Nucleus accumbens (tissue), 56 donors: ENCODE measurements at places on chromosomes 1 and 21.

- DNase-seq: no peak
Measured at GRCh38 chr1:203031467-203031866, 5.2 kb downstream of the PPFIA4 start.

DNA sequence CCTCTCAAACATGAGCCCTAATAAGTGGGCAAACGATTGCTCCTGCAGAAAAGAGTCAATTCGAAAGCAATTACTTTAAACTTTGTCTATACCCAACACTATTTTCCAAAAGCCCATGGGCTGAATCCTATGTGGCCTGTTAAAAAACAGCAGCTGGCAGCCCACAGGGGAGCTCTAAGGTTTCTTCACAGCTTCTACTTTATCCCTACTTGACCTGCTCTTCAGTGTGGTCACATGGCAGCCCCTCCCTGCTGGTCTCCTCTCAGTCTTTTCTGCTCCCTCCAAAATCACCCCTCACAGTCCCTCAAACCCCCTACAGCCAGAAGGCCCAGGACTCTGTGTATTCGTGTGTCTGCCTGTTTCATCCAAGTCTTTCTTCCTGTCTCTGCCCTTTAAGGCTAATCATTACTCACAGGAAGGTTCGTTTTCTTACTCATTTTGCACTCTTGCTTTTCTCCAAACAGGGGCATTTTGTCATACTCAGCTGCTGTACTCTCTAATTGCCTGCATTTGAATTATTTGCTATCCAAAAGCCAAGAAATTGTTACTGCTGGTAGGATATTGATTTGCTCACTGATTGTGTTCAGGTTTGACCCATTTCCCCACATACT is 62.4 kb upstream of the FAM3B start:
- no peak for DNase-seq

DNA sequence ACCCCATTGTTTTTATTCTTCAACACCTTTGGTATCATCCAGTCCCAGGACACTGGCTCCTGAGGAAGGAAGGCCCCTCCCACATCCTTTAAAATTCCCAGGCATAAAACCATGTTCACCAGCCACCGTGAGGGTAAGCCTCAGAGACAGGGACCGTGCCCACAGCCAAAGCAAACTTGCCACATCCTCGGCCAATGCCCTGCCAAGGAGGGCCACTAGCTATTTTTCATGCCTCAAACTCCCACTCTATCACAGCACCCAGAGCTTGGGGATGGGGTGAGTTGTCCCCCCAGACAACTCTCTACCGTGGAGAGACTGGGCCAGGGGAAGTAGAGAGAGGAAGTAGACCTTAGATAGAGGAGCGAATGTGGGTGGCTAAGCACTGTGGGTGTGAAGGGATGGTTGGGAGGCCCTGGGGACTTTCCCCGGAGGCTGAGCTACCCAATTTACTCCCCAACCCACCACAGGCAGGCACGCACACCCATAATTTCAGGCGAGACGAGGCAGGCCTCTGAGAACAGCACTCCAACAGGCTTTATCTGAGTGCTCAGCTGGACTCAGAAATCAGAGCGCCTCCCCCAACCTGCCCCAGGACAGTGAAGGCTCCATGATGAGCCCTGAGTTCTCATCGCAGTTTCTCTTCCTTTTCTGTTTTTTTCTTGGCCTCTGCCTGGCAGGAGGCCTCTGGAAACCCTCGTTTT is 15.9 kb upstream of the BTG2 start:
- DNase-seq: no peak

DNA sequence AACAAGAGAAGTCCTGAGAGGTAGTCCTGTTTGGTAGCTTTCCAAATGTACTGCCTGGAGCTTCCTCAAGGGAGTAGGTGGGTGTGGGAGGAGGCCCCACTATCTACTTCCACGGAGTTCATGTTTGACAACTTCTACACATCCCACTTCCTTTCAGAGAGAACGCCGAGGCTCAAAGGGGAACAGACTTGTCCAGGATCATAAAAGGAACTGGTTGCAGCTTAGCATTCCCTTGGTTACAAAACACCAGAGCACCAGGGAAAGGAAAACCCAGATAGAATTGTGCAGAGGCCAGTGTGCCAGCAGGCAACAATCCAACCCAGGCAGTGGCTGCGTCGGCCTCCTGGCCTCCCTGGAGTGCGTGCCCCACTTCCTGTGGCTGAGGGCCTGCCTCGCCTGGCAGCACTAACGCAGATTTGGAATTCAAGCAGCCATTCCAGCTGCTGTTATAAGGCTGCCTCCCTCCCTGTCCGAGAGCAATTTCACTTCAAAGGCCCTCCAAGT is 4.2 kb upstream of the RAP1GAP start:
- DNase-seq: peak; percentile 34

DNA sequence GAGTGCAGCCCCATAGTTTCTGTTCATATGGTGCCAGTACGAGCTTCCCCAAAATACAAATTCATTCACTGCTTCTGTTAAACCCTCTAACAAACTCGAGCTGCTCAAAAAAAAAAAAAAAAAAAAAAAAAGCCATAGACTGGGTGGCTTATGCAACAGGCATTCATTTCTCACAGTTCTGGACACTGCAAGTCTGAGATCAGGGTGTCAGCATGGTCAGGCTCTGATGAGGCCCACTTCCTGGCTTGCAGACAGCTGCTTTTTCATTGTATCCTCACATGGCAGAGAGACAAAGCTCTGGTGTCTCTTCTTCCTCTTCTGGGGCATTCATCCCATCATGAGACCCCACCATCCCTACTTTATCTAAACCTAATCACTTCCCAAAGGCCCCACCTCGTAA is 121.6 kb downstream of the PTBP2 start:
- no peak for DNase-seq

GRCh38 chr1:56917356-56917755 is 48.5 kb downstream of the C8B start:
- DNase-seq: no peak

DNA sequence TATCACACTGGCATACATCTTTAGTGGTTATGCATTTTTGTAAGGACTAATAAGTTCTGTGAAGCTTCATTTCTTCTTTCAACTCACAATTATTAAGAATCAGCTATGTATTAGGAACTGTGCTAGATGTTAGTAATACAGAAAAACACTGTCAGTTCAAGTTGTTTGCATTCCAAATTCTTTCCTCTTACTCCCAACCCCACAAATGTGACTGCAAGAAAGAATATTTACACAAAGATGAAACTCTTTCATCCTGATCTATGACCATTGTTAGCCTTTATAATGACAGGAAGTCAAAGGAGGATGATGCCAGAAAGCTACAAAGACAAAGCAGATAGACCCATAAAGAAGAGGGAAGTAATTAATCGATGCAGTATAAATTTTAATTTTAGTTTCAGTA is 21.0 kb upstream of the GADD45A start:
- no peak for DNase-seq

- no peak for DNase-seq
Measured at GRCh38 chr1:186671136-186671825, 8.9 kb downstream of the PTGS2 start.

DNA sequence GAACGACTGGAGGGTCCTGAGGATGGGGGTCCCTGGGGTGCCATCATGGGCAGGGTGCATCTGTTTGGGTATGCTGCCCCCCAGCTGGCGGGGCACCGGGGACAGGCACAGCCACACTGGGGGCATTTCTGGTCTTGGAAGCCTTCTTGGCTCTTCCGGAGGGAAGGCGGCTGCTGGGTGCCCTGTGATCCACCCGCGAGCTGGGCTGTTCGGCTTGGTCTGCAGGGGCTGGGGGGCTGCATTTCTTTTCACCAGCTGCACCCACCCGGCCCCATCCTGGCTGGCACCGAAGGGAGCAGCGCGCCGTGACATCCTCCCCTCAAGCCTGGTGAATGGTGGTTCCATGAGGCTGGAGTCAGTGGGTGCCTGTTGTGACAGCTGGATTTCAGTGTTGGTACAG is 12.2 kb downstream of the FAAP20 start:
- DNase-seq: no peak

DNA sequence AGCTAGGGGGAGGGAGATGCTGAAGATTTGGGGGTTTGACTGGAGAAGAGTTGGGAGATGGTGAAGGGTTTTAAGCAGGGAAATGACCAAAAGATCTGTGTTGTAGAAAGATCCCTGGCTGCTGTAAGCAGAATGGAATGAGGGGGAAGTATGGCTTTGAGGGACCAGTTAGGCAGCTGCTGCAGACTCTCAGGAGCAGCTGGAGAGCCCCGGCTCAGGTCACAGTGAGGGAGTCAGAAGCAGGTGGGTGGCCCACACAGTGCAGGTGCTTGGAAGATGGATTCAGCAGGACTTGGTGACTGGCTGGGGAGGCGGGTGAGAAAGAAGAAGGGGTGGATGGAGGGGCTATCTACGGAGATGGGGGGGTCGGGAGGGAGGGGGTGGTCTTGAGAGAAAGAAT is 35.7 kb downstream of the EDN2 start:
- DNase-seq: no peak

GRCh38 chr1:162117039-162117774 is 47.7 kb downstream of the NOS1AP start:
- no peak for DNase-seq

GRCh38 chr1:246291127-246291526 is 216.0 kb downstream of the SMYD3 start:
- no peak for DNase-seq

DNA sequence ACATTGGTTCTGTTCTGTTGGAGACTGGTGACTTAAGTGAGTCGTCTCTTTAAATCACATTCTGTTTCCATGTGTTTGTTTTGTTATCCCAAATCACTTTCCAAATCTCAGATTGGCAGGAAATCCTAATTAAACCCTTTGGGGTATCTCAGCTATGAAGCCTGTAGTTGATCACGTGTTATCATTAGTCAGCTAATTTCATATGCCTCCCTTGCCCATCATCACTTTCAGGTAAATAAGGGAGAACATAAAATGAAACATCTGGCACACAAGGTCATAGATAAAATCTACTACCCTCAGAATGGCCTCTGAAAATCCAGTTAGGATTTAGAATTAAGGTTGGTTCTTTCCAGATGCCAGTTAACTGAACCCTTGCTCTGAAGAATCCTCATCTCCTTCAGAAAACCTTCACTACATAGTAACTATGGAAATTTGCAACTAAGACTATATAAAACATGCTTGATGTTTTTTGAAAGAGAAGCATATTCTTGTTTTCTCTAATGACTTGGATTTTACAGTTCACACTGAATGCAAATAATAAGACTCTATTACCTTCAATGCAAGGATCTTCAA is 401.5 kb downstream of the DSCAM start:
- no peak for DNase-seq

DNA sequence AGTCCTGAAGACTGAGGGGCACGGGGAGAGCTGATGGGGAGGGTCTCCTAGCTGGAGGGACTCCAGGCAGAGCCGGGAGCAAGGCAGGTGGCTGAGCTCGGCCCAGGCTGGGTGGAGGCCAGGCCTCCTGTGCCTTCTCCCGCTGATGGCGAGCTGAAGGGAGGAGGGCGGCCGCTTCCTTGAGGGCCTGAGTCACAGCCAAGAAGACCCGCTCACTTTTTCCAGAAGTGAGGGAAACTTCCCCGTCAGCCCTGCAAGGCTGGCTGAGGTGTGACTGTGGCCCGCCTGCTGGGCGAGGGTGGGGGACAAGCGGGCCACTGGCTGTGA is 1.7 kb upstream of the VWA1 start:
- no peak for DNase-seq

DNA sequence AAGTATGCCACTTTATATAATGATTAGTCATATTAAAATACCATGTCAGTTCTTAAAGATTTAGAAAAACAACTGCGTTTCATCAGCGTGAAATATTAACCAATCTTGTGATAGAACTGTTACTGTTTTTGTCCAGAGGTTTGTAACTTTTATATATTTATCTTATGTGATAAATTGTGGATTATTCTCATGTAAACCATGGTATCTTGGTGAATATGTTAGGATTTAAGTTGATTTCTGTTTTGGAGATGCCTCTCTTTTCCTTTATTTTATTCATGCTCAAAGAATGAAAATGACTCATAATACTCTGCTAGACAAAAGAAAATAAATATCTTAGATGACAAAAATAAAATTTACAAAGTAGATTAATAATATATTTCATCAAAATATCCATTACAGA is 88.4 kb downstream of the ADGRL4 start:
- no peak for DNase-seq

DNA sequence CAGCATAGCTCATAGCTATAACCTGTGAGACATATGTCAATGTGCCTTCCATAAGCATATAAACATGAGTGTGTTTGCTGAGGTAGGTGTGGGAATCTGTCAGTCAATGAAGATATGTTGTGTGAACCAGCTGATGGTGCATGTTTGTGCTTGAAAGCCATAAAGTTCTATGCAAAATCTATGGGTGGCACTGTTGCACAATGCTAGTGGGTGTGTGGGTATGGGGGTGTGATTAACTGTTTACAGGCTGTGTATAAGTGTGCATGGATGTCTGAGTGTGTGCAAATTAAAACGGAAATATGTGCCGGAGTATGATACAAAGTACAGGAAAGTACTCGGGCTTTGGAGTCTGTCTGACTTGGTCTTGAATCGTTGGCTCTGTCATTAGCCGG is 1.0 kb upstream of the ATP2B4 start:
- peak; percentile 25 for DNase-seq

- DNase-seq: no peak
Measured at GRCh38 chr1:46400421-46400820, 6.3 kb downstream of the FAAH start.

GRCh38 chr1:18681423-18681835 is 50.8 kb downstream of the PAX7 start:
- DNase-seq: no peak

DNA sequence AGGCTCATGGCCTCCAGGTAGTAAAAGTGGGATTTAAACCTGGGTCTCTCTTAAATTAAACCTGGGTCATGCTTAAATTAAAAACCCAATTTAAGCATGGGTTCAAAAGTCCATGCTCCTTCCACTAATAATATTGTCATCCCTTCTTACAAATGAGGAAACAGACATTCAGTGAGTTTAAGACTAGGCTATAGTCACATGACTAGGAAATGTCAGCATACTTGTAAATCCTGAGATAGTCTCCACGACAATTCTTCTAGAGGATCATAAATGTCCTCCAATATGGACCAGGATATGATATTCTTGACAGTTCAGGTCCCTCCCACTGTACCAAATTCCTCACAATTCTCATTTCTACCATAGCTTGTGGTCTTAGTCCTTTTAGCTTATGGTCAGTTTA is 10.5 kb upstream of the IGFN1 start:
- DNase-seq: no peak

DNA sequence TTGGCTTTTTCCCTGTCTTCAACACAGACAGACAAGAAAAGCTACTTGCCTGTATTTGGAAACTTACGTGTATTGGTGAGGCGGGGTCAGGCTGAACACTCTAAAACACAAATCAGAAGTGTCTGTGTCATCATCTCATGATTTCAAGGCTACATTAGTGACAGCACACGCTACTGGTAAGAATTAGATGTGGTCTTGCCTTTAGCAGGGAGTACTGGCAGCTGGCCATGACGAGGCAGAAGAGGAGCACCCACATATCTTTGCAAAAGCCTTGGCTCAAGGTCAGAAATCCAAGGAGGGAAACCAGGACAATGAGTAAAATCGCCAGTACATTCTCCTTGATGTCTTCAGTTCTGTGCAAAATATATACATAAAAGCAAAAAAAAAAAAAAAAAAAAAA is 77.7 kb downstream of the PCNX2 start:
- no peak for DNase-seq

GRCh38 chr1:201947697-201948008 is 1.3 kb upstream of the LMOD1 start:
- DNase-seq: no peak
